Keratinocyte (primary cell): ENCODE measurements at places on chromosomes 5 and 9. TPM values are rescaled to one million over a fixed set of nuclear protein-coding genes. Genes with fewer than 3 reads are reported as not detected.

DNA sequence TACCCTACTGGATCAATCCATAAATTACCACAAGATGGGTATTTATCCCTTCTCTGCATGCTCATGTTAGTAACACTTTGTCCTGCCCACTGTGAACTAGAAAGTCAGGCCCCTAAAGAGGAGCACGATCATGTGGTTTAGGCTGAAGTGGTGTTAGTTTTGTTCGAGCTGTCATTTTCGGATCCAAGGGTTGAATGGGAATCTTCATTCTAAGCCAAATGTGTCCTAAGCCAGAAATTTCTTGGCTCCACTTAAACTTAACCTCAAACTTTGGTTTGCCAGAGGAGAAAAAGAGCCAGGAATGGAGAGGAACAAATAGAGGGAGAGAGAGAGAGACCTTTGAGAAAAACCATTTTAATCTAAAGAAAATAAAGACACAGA lies 837.7 kb upstream of the ZNF608 start:
- no peak for DNase-seq

GRCh38 chr9:23621924-23622323 lies 204.1 kb downstream of the ELAVL2 start:
- DNase-seq, result no peak

- DNase-seq, result no peak
Measured at GRCh38 chr5:92471861-92472260, 1088.7 kb upstream of the ARRDC3 start.

DNA sequence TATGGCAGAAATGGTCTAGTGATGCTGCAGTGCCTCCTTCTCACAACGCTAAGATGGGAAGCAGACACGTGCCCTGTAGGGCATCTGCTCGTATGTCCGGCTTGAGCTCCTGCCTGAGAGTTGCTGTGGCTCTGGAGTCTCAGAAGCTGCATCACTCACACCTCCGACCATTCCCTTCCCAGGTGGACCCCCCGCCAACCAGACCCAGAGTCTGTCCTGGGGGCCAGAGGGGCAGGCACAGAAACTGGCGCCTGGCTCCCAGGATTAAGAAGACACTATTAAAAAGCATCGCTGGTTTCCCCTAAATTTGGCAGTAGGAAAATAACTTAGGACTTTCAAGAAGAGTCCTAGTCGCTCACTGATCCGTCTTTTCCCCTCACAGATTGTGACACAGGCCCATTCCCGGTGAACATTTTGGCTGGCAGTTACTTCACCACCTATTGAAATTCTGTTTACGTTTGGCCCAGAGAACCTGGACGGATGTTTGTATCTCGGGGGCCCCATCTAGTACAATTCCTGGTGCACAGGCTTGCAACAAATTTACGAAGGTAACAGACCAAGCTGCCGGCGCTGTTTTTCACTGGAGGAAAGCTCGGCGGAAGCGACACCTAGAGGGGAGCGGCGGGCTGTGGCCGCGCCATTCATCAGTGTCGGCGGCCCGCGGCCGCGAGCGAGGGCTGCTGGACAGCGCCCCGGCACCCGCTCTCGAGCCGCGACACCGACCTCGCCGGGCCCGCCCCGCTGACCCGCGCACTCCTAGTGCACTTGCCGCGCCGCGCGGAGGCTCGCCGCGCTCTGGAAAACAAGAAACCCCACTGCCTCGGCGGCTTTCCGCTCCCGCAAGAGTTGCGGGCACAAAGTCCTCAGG lies 1.6 kb downstream of the FSTL4 start:
- DNase-seq, result no peak

DNA sequence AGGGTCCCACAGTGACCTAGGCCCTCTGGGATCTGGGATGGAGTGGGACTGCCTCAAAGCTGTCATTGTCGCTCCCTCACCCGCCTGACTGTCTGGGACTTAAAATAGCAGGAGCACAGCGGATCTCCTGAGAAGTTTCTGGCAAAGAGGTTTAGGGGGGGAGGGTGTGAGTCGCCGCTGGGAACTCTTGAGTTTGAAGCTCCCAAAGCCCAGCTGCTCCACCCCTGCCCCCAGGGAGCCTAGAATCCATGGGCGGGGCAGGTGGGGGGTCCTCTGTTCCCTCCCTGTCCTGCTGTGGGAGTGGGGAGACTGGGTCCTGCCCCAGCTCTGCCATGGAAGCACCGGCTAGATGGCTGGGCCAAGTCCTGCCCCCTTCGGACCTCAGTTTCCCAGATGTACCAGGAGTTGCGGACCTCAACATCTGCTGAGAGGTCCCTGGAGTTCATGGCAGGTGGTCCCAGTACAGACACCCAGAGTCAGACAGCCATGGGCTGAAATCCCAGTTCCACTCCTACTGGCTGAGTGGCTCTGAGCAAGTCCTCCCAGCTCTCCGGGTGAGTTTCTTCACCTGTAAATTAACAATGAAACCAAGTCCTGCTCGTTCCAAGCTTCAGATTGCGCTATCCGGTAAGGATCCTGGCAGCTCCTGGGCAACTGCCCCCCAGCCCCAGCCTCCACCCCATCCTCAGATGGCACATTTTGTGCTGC lies 985 bp upstream of the WDR38 start:
- no peak for DNase-seq

DNA sequence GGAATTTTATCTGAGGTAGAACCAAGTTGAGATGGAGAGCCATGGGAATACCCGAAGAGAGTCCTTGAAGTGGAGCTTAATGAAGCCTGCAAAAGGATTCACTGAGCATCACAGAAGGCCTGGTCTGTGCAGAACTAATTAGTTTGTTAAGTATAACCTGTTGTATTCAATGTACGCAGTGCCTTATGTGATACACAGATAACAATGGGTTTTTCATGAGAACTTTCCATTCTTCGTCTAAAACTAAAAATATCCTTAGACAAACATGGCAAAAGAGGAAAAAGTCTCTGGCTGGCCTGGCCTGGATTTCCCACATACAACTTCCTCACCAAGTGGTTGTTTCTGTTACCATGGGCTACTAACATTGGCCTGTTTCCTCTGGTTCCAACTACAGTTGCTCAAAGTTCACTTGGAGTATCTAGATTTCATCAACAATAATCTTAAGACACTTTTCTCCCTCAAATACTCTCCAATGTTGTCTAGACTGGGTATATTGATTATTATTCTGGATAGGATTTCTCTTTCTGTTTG lies 237.6 kb upstream of the ZNF462 start:
- no peak for DNase-seq

- DNase-seq, result no peak
Measured at GRCh38 chr9:79877943-79878602, 306.3 kb downstream of the TLE4 start.

Gene GRXCR2
- polyA plus RNA-seq, result 0.03 to 0.05 TPM in 2 of 3 replicates, not detected in the other
